ENCODE measurements at places on chromosomes 2 and 18.

GRCh38 chr2:47072018-47072691 lies 83.0 kb downstream of the STPG4 start:
- no peak for DNase-seq

DNA sequence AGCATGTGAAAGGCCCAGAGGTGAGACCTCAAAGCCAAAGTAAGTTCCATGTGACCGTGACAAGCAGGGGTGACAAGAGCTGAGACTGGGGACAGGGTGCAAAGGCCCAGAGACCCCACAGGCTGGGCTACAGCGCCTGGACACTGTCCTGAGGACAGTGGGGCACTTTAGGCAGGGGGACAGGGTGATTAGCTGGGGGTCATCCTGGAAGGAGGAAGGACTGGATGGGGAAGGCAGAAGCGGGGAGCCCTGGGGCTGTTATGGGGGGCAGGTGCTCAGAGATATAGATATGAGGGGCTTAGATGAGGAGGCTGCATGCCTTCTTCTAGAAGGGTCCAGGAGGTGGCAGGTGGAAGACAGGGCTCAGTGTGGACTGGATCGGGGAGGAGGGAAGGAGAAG lies 31.5 kb downstream of the KIF1A start:
- no peak for DNase-seq

GRCh38 chr18:32507093-32507492 lies 36.4 kb upstream of the GAREM1 start:
- DNase-seq, result no peak

GRCh38 chr2:236613612-236614011 lies 44.0 kb downstream of the ACKR3 start:
- no peak for DNase-seq

DNA sequence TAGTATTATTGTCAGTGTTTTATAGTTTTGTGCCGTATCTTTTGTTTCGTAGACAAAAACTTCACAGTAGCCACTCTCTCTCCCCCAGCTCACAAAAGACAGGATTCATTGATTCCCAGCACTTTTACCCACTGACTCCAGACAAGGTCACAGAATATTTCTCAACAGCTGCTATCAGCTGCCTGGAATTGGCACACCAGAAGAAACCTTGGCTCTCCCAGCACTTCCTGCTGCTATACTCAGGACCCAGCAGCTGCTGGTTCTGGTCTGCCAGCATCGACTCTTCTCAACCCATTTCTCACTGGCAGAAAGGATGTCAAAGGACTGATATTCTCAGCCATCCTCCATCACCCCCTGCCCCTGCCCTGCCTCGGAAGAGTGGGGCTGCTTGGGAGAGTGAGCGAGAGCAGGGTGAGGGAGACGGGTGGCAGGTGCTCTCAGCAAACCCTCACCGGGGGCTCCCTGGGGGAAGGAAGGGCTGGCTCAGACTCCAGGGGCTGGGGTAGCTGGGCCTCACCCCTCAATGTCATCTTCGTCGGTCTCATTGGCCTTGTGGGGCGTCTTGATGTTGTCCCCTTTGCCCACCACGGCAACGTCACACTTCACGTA lies 6.1 kb upstream of the OTOF start:
- DNase-seq, result no peak
